ENCODE measurements at places on chromosomes 11 and 22.

DNA sequence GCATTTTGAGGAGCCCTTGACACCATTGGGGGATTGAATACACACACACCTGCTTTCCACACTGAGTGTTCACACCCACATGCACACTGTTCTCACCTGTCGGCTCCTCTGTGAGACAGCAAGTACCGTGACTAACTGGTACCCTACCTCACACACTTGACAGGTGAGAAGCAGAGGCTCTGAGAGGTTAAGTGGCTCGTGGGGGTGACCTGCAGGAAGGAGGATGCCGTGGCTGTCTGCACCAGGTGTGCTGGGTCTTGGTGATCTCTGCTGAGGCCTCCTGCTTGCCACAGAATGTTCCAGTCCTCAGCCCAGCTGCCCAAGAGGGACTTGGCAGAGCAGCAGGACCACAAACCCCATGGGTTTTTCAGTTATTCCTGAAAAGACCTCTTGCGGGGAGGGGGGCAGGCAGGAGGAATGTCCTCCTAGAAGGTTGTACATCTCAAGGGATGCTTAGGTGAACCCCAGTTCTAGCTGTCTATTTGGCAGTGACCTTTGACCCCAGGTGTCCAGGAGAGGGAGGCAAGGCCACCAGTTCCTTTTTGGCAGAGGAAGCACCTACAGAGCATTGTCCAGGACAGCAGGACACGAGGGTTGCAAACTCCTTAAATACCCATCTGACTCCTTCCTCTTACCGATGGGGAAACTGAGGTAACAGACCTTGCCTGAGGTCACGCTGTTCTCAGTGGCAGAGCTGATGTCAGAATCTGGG, 66.0 kb downstream of the SHISAL1 start:
- no peak for DNase-seq

DNA sequence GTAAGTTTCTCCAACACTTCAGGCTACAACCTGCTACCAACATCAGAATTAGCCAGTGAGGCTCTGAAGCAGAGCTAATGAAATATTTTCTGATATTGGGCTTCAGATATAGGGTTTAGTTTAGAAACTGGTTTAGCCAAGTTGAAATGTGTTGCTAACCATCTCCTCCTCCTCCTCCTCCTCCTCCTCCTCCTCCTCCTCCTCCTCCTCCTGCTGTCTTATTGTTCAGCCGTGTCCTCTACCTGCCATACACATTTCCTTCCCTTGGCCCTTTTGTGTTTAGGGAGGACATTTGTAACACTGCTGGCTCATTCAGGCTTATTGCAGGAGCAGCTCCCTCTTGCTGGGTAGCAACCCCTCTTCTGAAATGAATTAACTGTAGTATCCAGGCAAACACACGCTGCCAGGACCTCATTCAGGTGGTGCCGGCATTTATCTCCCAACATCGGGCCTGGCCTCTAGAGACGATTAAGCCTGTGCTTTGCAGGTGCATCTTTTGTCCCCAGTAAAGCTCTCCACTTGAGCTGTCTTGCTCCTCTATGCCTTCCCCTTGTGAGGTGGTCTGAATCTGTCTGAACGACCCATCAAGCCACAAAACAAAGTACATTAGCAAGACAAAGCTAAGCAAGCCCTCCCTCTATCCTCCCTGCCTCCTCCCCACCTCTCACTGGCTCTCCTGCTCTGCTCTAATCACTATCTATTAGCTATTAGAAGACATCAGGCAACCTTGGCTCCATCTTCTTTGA, 82.9 kb downstream of the KCNJ1 start:
- no peak for DNase-seq

- DNase-seq: no peak
Measured at GRCh38 chr11:17861036-17861755, 126.6 kb downstream of the KCNC1 start.

GRCh38 chr11:131491503-131491902, 121.1 kb downstream of the NTM start:
- no peak for DNase-seq

DNA sequence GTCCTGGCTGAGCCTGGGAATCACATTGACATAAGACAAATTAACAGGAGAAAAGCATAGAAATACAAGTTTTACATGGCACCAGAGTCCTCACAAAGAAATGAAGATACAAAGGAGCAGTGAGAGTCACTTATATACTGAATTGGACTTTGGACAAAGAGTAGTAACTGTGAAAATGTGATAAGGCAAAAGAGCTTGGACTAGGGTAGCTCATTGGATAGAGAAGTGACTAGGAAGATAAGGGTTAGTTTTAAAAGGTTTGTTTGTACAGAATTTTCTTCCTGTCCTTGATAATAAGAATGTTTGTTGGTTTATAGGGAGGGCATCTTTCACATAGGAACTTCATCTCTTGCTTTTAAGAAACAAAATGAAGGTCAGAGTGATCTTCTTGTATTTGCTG, 17.9 kb upstream of the NUCB2 start:
- DNase-seq: no peak

DNA sequence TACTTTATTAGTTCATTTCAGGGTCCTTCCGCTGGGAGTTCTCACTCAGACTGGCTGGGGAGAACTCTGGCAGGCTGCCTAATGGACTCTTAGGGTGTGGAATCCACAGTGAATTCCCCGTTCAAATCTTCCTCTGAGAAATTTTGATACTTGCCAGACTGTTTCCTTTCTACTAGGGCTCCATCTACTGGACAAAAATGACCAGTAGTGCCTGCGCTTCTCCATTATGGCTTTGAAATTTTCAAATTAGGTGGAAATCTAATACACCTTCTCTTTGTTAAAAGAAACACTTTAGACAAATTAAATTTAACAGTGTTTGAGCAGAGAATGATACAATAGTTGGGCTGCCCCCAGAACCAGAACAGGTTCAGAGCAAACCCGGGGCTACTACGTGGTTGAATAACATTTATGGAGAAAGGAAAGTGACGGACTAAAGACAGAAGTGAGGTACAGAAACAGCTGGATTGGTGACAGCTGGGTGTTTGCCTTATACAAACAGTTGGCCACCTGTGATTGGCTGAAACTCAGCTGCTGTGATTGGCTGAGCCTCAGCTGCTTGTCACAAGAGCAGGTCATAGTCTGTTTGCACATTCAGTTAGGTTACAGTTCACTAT, 52.9 kb upstream of the FDX1 start:
- no peak for DNase-seq

GRCh38 chr11:26037716-26038115, 294.2 kb upstream of the ANO3 start:
- no peak for DNase-seq

- no peak for DNase-seq
Measured at GRCh38 chr11:47617417-47617809, 23.2 kb upstream of the C1QTNF4 start.

- DNase-seq: no peak
Measured at GRCh38 chr11:124725719-124726105, 14.0 kb upstream of the NRGN start.

- no peak for DNase-seq
Measured at GRCh38 chr22:26442086-26442756, 13.2 kb downstream of the ASPHD2 start.

DNA sequence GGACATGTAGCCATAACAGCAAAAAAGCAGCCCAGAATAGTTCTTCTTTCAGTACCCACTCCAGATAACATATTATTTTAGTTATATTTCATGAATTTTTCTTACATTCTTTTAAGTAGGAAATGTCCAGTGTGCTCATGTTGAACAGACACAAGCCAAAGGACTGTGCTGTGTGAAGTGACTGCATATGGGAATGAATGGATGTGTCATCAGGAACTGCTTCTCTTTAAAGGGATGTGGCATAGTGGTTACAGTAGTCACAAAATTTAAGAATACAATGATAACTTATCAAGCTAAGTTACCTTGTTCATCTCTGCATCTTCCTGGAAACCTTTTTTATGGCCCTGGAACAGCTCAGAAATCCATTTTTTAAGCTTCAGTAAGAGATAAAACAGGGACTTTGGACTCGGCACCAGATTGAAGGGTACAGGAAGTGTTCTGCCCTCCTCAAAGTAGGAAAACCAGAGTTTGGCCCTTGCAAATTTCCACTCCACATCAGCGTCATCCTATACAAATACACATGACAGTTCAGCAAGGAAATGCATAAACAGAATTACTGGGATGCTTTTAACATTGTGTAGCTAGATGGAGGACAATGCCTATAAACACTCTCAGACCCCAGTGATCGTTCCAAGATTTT, 112.8 kb downstream of the TRPC6 start:
- DNase-seq: no peak

GRCh38 chr11:16780146-16780545, 41.7 kb downstream of the C11orf58 start:
- DNase-seq: no peak

DNA sequence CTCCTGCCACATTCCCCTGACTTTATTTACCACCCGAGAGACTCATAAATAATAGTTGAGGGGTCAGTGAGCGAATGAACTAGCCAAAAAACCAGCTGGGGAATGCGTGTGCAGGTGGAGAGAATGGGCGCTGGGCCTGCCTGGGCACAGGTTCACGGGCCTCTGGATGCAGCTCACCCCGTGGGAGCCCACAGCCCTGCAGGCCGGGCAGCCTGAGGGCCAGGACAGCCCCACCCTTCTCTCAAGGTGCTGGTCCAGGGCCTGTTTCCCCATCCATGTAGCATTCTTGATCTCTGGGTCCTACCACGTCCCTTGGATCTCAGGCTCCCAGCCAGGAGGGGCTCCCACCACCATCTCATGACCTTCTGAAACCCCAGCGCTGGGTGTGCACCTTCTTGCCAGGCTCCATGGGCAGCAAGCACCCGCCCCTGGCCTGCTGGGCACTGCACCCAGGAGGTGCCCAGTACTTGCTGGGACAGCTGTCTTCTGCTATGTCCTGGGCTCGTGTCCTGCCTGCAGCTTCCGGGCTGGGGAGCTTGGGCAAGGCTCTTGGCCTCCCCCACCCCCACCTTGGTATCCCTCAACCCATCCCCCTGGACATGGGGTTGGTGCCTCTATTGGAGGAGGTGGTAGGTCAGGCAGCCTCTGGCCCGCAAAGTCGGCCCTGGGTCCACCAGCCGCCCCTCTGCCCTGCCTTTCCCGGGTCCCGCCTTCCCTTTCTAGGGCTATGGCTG, 43.1 kb upstream of the CCDC188 start:
- DNase-seq: no peak

GRCh38 chr11:93271596-93271995, 58.9 kb upstream of the DEUP1 start:
- DNase-seq: no peak

DNA sequence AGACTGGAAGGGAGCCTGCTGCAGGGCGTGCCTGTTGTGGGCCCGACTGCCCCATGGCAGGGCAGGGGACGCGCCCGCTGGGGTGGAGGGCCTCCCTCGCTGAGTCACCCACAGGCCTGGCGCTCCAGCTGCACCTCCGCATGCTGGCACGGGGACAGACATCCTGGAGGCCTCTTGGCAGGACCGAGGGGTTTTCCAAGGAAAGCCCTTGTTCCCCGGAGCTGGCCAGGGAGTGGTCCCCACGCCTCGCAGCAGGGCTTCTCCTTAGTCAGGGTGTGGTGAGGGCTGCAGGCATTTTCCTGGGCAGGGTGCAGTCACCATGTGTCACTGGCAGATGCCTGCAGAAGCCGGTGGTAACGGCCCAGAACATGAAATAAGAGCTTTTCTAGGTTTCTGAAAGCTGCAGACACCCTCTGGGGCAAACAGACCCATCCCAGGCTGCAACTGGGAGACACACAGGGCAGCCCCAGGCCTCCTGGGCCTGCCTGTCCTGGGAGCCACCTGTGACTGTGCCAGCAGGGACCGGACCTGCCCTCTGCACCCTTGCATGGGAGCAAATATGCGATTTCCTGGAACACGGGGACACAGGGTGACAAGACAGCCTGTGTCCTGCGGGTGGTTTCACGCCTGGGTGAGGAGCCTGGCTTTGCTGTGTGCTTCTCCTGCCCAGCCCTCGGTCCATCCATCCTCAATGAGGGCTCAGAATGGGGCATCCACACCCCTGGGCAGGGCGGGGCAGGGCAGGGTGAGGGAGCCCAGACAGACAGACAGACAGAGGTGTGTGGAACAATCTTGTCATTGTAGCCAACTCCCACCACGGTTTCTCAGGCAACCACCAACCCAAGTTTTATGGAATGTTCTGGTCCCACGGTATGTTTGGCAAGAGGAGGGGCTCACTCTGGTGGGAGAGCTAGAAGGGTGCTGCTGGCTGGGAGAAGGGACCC, 43.2 kb upstream of the FADD start:
- no peak for DNase-seq

DNA sequence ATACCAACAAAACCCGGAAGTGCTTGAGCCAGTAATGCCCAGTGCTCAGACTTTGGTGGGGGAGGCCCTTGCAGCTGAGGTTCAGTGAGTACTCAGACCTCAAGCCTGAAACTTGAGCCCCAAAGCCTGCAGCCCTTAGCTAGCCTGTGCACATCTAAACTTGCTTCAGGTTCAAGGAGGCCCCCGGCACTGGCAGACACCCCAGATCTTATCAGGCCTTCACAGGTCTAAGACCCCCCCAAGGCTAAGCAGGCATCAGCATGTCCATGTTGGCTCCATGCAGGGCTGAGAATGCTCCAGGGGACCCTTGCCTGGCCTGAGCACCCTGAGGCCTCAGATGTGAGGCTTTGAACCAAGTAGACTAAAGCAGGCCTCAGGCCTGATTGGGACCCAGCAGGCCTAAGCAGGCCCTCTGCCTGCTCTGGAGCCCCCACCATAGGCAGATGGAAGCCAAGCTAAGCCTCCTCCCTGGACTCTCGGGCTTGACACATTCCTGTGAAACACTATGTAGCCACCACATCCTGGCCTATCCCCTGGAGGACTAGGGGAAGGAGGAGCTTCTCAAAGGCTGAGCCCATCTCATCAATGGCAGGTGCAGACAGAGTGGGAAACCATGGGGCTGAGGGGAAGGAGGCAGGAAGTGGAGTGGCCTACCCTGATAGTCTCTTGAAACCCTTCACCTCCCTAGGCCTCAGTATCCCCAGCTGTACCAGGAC, 1.2 kb upstream of the CASTOR1 start:
- no peak for DNase-seq

- no peak for DNase-seq
Measured at GRCh38 chr11:73783483-73784020, 4.1 kb upstream of the MRPL48 start.

- no peak for DNase-seq
Measured at GRCh38 chr11:134060316-134060715, 8.6 kb upstream of the JAM3 start.

DNA sequence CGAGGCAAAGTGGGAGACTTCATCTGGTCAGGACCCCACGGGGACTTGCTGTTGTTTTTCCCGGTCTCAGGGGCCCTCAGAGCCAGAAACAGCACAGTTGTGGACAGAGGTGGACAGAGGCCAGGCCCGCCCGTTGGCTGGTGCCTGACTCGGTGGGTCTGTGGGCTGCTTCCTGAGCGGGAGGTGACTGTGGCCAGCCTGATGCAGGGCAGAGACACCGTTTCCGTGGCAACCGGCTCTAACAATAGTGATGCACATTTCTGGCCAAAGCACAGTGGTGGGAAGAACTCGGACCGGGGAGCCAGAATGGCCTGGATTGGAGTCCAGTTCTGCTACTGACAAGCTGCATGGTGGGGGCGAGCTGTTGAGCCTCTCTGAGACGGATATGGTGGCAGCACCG, 58.7 kb upstream of the ATXN10 start:
- DNase-seq: no peak

GRCh38 chr11:97745515-97746050, 1275.2 kb upstream of the CNTN5 start:
- no peak for DNase-seq

GRCh38 chr11:128135451-128135850, 451.9 kb downstream of the ETS1 start:
- DNase-seq: no peak

- DNase-seq: no peak
Measured at GRCh38 chr11:17401316-17401715, 12.9 kb upstream of the KCNJ11 start.
